Right lung (tissue), 10 donors: ENCODE measurements at places on chromosomes 7 and 10. TPM values are rescaled to one million over a fixed set of nuclear protein-coding genes. Genes with fewer than 3 reads are reported as not detected.

The MYH16 gene
- polyA plus RNA-seq, result 0.07 TPM

The FRMD4A gene
- polyA plus RNA-seq, result 49.3 TPM

The AP1S1 gene
- 82.7 TPM for polyA plus RNA-seq

The JMJD1C gene
- 113 TPM for polyA plus RNA-seq

The VAX1 gene
- not detected for polyA plus RNA-seq

The ANKRD7 gene
- polyA plus RNA-seq, result 1.2 TPM

The TLX1 gene
- not detected for polyA plus RNA-seq
